T-cell (primary cell): ENCODE measurements at places on chromosomes 16 and 17. TPM values are rescaled to one million over a fixed set of nuclear protein-coding genes. Genes with fewer than 3 reads are reported as not detected.

NTN3 gene
- total RNA-seq: not detected

TLCD2 gene
- total RNA-seq: 0.70 TPM

DNA sequence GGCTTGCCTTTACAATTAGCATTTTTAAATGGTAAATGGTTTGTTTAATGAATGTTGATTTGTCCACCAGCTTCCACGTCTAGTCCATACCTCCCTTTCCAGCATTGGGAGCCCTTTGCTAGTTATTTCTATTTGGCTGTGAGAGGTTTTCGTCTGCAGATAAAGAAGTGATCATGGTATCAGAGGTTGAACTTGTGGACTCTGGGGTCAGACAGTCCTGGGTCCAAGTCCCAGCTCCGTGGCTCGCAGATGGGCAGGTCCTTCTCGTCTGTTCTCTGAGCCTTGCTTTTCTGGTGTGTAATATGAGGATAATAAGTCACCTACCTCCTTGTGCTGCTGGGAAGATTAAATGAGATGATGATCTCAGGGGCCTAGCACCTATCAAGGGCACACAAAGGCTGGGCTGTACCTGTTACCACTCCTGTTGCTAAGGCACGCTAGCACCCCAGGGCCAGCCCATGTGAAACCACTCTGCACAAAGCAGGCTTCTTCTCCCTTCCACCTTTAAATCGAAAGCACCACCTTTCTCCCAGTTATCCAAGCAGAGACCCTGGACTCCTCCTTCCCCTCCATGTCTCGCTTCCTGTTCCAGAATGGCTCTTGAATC, 103.9 kb downstream of the GNAO1 start:
- no peak for DNase-seq

KRTAP2-3 gene
- not detected for total RNA-seq

HSD17B2 gene
- not detected for total RNA-seq

- DNase-seq: no peak
Observed at GRCh38 chr17:8918807-8919465, 46.6 kb downstream of the PIK3R5 start.

GRCh38 chr16:88896238-88897070, 30.0 kb upstream of the PABPN1L start:
- DNase-seq: no peak

ARHGDIG gene
- not detected for total RNA-seq

CFAP52 gene
- total RNA-seq: not detected

SLC13A5 gene
- not detected for total RNA-seq

- peak; percentile 58 for DNase-seq
Observed at GRCh38 chr16:88681709-88682451, 4.4 kb downstream of the SNAI3 start.

GRCh38 chr16:84268291-84269040, 26.2 kb upstream of the WFDC1 start:
- DNase-seq: no peak

KRT25 gene
- not detected for total RNA-seq

- DNase-seq: no peak
Observed at GRCh38 chr17:17779015-17779611, 57.7 kb downstream of the SREBF1 start.

DVL2 gene
- 51.3 TPM for total RNA-seq

FOXL1 gene
- not detected for total RNA-seq

- no peak for DNase-seq
Observed at GRCh38 chr16:67283039-67283825, 3.9 kb downstream of the PLEKHG4 start.

DNA sequence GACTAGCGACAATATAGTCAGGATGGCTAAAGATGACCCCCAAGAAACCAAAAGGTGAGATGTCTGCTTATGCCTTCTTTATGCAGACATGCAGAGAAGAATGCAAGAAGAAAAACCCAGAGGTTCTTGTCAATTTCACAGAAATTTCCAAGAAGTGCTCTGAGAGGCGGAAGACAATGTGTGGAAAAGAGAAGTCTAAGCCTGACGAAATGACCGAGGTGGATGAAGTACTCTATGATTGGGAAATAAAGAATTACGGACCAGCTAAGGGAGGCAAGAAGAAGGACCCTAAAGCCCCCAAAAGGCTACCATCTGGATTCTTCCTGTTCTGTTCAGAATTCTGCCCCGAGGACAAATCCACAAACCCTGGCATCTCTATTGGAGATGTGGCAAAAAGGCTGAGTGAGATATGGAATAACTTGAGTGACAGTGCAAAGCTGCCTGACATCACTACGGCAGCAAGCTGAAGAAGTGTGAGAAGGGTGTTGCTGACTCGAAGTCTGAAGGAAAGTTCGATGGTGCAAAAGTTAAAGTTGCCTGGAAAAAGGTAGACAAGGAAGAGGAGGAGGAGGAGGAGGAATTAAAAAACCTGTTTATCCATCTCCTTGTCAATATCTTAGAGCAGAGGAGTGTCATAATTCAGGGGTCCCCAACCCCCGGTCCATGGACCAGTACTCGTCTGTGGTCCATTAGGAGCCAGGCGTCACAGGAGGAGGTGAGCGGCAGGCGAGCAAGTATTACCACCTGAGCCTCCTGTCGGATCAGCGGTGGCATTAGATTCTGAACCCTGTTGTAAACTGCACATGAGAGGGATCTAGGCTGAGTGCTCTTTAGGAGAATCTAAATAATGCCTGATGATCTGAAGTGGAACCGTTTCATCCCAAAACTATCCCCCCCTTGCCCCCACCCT, 25.1 kb upstream of the ADGRG1 start:
- DNase-seq: no peak

DNA sequence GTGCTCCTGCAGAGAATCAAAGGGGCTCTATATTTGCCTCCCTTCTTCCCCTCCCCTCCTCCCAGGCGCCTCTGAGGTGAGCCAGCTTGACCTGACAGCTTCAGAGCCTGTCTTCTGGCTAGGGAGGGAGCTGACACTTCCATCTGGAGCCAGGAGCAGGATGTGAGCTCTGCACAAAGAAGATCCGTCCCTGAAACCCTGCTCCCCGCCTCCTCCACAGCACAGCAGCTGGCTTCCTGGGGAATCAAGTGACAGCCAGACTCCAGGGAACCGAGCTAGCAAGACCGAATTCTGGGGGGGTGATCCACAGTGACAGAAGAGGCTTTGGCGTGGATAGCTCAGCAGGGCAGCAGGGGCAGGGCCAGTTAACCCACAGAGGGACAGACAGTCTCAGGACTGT, 37.2 kb downstream of the CCDC182 start:
- DNase-seq: no peak

DNA sequence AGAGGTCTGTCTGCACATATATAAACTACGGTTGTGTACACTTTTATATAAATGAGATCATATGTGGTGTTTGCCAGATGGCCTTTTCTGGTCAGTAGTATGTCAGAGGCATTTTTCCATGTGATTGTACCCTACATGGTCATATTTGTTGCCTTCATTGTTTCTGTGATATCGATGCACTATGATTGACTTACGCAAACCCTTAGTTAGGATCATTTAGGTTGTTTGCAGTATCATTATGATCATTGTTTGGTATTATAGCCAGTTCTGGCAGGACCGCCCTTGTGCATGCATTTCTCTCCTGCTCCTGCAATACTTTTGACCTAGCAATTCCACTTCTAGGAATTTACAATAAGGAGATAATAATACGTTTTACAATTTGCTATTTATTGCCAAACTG, 169.1 kb downstream of the MSI2 start:
- DNase-seq: no peak

GRCh38 chr17:78376161-78376560, 2.3 kb upstream of the PGS1 start:
- DNase-seq: no peak

GRCh38 chr16:21314339-21314738, 36.2 kb upstream of the CRYM start:
- DNase-seq: no peak

GRCh38 chr17:57905875-57906455, 49.2 kb downstream of the CUEDC1 start:
- DNase-seq: no peak

G6PC1 gene
- total RNA-seq: not detected

- peak; percentile 40 for DNase-seq
Observed at GRCh38 chr16:89700649-89701424, 668 bp downstream of the SPATA2L start.

ACSM3 gene
- total RNA-seq: 8.4 TPM

TM4SF5 gene
- total RNA-seq: not detected
